ENCODE measurements at places on chromosomes 7 and 10.

GRCh38 chr7:156067156-156067555, 254.9 kb upstream of the SHH start:
- DNase-seq = no peak

- DNase-seq = no peak
These were observed 120.4 kb downstream of the CDK6 start for GRCh38 chr7:92715963-92716362.

- DNase-seq = no peak
These were observed 6.0 kb downstream of the AKR1B10 start for GRCh38 chr7:134533288-134533771.

- DNase-seq = no peak
These were observed 173.3 kb downstream of the RAPGEF5 start for GRCh38 chr7:22183522-22184280.

- DNase-seq = no peak
These were observed 4.9 kb downstream of the LRRC17 start for GRCh38 chr7:102917436-102918353.

Data from NCI-H1048 (cell line).